ENCODE measurements at places on chromosomes 3 and 15.

GRCh38 chr3:194688200-194688740 is 2.6 kb downstream of the FAM43A start:
- peak; percentile 30 for DNase-seq

- no peak for DNase-seq
Measured at GRCh38 chr15:55197362-55197705, 593 bp upstream of the RSL24D1 start.

DNA sequence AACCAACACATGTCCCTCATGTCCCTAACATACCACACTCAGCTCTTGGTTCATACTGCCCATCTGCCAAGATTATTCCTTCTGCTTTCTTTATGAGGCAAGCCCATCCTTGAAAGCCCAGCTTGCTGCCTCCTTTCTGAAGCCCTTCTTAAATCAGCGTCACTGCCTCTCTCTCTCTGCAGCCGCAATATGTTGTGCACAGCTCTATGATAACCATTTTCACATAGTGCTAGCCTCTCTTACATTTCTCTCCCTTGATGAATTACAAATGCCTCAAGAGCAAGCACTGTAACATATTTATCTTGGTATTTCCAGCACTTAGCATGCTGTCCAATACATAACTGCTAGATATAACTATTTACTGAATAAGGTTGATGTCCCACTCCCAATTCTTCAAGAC is 86.5 kb downstream of the TNIK start:
- no peak for DNase-seq

- no peak for DNase-seq
Measured at GRCh38 chr3:52513281-52513680, 18.1 kb downstream of the STAB1 start.

DNA sequence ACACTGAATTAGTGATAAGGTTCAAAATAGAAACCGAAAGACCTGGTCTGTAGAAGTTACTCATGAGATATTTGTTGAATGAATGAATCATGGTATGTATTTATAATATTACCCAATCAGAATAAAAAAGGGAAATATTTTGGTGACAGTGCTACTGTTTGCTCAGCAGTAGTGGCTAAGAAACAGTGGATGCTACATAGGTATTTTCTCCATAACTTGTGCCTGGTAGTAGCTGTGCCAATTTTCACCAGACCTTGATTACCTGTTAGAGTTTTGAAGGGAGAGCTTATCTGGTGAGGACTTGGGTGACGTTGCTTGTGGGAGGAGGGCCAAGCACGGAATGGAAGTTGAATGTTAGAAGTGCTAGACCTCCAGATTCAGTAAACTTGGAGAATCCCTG is 14.3 kb downstream of the LIMD1 start:
- DNase-seq: peak; percentile 75

DNA sequence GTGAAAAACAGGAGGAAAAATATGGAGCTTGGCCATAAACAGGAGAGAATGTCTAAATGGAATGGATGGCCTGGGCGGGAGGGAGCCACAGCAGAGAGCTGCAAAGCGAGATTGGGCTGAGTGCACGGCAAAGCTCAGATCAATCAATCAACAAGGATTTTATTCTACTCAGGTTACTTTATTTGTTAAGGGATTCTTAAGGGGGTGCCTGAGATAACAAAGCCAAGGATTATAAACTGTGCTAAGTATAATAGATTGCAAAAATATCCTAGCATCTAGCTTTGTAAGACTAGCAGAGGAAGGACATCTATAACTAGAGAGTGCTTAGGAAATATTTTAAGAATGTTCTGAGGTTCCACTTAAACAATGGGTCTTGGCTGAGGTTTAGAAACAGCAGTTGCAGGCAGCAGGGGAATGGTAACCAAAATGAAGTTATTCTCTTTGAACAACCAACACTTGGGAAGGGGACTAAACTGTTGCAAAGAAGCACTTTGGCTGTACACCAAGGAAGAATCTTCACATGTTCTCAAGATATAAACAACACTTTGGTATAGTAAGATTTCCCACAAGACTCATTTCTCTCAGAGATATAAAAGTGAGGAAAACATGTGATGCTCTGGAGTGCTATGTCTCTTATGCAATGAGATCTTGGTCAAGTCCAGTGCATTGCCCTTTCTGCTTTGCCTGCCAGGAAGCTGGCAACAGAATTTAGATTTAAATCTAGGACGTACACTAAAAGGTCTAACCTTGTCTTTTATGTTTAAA is 35.5 kb downstream of the TMEM212 start:
- peak; percentile 53 for DNase-seq

- no peak for DNase-seq
Measured at GRCh38 chr3:120033596-120033995, 60.7 kb downstream of the GSK3B start.

GRCh38 chr15:32786906-32787305 is 69.1 kb downstream of the GREM1 start:
- DNase-seq: no peak

All from GM23248 (cell line).